A549 treated with CORT108297 at 1 μM for 4 hours (cell line): ENCODE measurements at places on chromosomes 13 and 19. TPM values are rescaled to one million over a fixed set of nuclear protein-coding genes. Genes with fewer than 3 reads are reported as not detected.

Gene TFDP1
- total RNA-seq, result 94.2 to 109 TPM (median 107 TPM) in 5 replicates

Gene SLC1A6
- not detected in 5 replicates for total RNA-seq

Gene ADGRE1
- total RNA-seq, result 4.6 to 6.6 TPM (median 5.1 TPM) in 5 replicates

Gene LILRA6
- 0.06 TPM in 1 of 5 replicates, not detected in the others for total RNA-seq

Gene MRPS12
- total RNA-seq, result 209 to 341 TPM (median 295 TPM) in 5 replicates

Gene OBI1
- total RNA-seq, result 7.8 to 10.7 TPM (median 8.4 TPM) in 5 replicates

Gene U2AF1L4
- total RNA-seq, result 26.6 to 31.3 TPM (median 28.4 TPM) in 5 replicates

Gene PSENEN
- total RNA-seq, result 285 to 335 TPM (median 294 TPM) in 5 replicates

Gene KCNJ14
- total RNA-seq, result 1.0 to 2.1 TPM (median 1.2 TPM) in 5 replicates

Gene HRC
- total RNA-seq, result not detected in 5 replicates

Gene RNF17
- total RNA-seq, result not detected in 5 replicates

Gene MUC16
- total RNA-seq, result 0.02 to 0.07 TPM (median 0.05 TPM) in 5 replicates

Gene EHD2
- 119 to 156 TPM (median 141 TPM) in 5 replicates for total RNA-seq

Gene NLRP9
- not detected in 5 replicates for total RNA-seq

Gene CYP2A7
- not detected in 5 replicates for total RNA-seq

Gene LGALS7
- total RNA-seq, result 0.31 to 0.54 TPM (median 0.32 TPM) in 3 of 5 replicates, not detected in the others

Gene ONECUT3
- not detected in 5 replicates for total RNA-seq

Gene KLF1
- 0.05 to 0.09 TPM (median 0.06 TPM) in 3 of 5 replicates, not detected in the others for total RNA-seq

Gene CHAF1A
- 20.7 to 25.0 TPM (median 24.0 TPM) in 5 replicates for total RNA-seq
